Tibial artery (tissue), 4 donors: ENCODE measurements at places on chromosomes 11 and 22.

- H3K4me1 ChIP-seq, result peaks cover 12% of the 10 kb centered on the region
- no peaks in the 10 kb centered on the region for H3K36me3 ChIP-seq
- H3K4me3 ChIP-seq, result no peak overlapping the region
- no peak overlapping the region for H3K27ac ChIP-seq
- DNase-seq, result no peak
Observed at GRCh38 chr22:36819112-36819511, 2.3 kb upstream of the PVALB start.

DNA sequence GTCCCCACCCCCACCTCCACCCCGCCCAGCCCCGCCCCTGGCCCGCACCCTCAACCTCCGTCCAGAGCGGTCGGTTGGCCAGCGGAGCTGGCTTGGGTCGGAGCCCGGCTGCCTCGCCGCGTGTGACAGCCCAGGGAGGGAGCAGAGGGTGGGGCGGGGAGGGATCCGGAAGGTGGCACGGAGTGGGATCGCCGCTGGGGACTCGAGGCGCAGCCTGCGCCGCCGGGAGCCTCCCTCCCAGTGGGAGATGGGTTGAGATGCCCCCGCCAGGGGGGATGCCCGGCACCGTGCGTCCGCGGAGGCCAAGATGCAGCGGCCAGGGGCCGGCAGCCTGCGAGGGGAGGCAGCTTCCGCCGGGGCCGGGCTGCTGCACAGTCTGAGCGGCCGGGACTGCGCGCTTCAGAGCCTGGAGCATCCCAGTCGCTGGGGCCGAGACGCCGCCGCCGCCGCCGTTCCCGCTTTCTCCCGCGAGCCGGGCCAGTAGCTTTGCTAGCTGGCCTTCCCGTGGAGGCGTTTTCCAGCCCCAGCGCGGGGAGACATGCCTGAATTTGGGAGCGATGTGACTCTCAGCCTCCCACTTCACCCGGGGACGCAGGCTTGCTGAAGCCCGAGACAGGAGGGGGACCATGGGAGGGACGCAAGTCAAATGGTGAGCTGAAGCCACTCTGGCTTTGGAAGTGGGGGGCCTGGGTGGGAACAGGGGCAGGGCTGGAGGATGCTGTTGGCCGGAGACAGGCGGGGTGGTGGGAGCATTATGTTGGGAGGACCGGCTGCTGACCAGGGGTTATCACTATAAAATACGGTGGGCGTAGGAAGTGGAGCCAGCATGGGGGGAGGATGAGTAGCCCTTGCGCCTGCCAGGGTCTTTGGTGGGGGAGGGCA lies 40.2 kb downstream of the DIXDC1 start:
- H3K4me1 ChIP-seq, result peaks cover 16% of the 10 kb centered on the region
- no peaks in the 10 kb centered on the region for H3K27me3 ChIP-seq
- peak overlapping the region; percentile 82 for H3K4me3 ChIP-seq
- peak; percentile 93 for DNase-seq
- peak overlapping the region; percentile 95 for H3K27ac ChIP-seq

DNA sequence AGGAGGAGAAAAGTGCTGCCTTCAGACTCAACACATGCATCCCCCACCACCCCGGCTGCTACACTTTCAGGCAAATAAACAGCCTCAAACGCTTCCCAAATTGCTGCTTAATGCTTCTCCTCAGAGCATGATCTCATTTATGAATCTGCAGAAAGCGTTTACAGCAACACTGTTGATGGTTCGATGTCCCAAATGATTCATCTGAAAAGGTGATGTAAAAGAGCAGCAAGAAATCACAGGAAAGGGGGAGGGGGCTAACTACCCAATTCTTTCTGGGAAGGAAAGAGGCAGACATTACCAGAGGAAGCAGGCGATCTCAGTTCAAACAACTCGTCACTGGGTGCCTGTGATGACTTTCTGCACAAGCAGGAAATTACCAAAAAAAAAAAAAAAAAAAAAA lies 119.6 kb downstream of the TENM4 start:
- H3K36me3 ChIP-seq, result no peaks in the 10 kb centered on the region
- no peaks in the 10 kb centered on the region for H3K4me1 ChIP-seq
- H3K4me3 ChIP-seq, result no peak overlapping the region
- no peak for DNase-seq
- H3K27me3 ChIP-seq, result no peaks in the 10 kb centered on the region

- H3K4me3 ChIP-seq, result no peak overlapping the region
- no peaks in the 10 kb centered on the region for H3K27me3 ChIP-seq
- no peak overlapping the region for H3K27ac ChIP-seq
Observed at GRCh38 chr22:18121954-18122554, 11.4 kb downstream of the TUBA8 start.

DNA sequence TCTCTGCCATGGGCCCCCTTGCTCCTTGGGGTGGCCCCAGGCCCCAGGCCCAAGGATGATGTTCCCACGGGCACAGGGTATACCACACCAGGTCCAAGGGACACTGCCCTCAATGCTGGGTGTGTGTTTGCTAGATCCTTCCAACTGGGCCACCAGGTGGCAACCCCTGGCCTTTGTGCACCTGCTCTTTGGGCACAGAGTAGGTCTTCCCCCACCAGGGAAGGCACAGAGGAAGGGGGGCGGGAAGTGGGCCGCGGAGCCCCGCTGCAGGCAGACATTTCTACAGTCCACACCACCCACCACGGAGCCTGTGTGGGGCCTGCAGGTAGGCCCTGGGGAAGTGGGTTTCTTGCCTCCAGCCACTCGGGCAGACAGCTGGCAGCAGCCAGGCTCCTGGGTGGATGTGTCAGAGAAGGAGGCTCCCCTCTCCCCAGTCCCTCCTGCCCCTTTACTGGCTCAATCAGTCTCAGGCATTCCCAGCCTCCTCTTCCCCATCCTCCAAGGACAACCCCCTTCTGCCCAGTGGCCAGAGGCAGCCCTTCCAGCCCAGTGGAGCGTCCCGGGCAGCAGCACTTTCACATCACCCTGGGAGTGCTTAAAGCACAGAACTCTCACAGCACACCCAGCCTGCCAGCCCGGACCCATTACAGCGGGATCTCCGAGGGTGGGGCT lies 21.6 kb downstream of the MAFF start:
- H3K27me3 ChIP-seq, result no peaks in the 10 kb centered on the region
- H3K4me1 ChIP-seq, result peaks cover 22% of the 10 kb centered on the region
- peak overlapping the region; percentile 6 for H3K27ac ChIP-seq
- no peak overlapping the region for H3K4me3 ChIP-seq

- H3K27ac ChIP-seq, result no peak overlapping the region
- H3K4me1 ChIP-seq, result no peaks in the 10 kb centered on the region
- H3K4me3 ChIP-seq, result no peak overlapping the region
- no peaks in the 10 kb centered on the region for H3K27me3 ChIP-seq
- H3K36me3 ChIP-seq, result no peaks in the 10 kb centered on the region
Observed at GRCh38 chr11:8408151-8408941, 144.7 kb upstream of the LMO1 start.

- no peaks in the 10 kb centered on the region for H3K4me1 ChIP-seq
- no peaks in the 10 kb centered on the region for H3K36me3 ChIP-seq
- H3K27me3 ChIP-seq, result no peaks in the 10 kb centered on the region
- H3K27ac ChIP-seq, result no peak overlapping the region
- DNase-seq, result no peak
Observed at GRCh38 chr11:122853971-122854446, 15.7 kb downstream of the CRTAM start.

DNA sequence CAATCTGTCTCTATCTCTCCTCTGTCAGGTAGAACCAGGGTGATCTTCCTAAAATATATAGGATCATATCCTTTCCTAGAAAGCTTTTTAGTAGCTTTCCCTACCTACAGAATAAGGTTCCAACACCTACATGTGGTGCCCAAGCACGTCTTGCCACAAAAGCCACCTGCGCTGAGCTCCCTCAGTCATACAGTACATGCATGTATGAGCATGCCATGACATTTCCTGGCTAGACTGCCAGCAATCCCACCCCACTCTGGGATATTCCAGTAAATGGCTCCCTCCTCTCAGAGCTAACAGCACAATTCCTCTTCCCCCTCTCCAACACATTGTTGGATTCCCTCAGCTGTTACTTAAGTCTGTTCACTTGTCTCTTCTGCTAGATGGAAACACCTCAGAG lies 398.0 kb downstream of the TENM4 start:
- H3K27ac ChIP-seq, result no peak overlapping the region
- H3K4me1 ChIP-seq, result no peaks in the 10 kb centered on the region
- no peaks in the 10 kb centered on the region for H3K36me3 ChIP-seq
- H3K4me3 ChIP-seq, result no peak overlapping the region

DNA sequence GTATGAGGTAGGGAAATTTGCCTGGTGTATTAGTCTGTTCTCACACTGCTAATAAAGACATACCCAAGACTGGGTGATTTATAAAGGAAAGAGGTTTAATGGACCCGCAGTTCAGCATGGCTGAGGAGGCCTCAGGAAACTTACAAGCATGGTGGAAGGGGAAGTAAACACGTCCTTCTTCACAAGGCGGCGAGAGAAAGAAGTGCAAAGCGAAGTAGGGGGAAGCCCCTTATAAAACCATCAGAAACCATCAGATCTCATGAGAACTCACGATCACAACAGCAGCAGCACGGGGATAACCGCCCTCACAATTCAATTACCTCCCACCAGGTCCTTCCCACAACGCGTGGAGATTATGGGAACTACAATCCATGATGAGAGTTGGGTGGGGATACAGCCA lies 12.0 kb upstream of the RFPL2 start:
- H3K4me3 ChIP-seq, result no peak overlapping the region
- no peaks in the 10 kb centered on the region for H3K4me1 ChIP-seq
- no peak for DNase-seq
- no peak overlapping the region for H3K27ac ChIP-seq
- no peaks in the 10 kb centered on the region for H3K27me3 ChIP-seq

DNA sequence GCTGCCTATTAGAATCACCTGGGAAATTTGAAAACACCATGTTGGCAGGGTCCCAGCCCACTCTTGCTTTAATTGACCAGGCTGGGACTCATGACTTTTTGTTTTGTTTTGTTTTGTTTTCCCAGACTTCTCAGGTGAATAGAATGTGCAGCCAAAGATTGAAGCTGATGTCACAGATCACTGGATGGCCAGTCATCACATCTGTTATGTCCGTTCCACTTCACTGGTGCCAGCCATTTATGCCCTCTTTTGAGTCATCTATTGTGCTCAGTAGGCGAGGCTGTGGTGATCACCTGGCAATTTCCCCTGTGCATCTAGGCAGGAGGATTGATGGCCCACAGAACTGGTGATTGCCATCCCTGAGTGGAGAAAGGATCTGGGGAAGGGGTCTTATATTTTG lies 297.3 kb downstream of the INSC start:
- no peaks in the 10 kb centered on the region for H3K4me1 ChIP-seq
- no peak for DNase-seq
- H3K4me3 ChIP-seq, result no peak overlapping the region
- H3K27ac ChIP-seq, result no peak overlapping the region
- H3K36me3 ChIP-seq, result no peaks in the 10 kb centered on the region

GRCh38 chr22:20940186-20940651 lies 23.0 kb downstream of the CRKL start:
- H3K36me3 ChIP-seq, result peaks cover 16% of the 10 kb centered on the region
- H3K27ac ChIP-seq, result no peak overlapping the region
- H3K4me1 ChIP-seq, result peaks cover 12% of the 10 kb centered on the region

- H3K27ac ChIP-seq, result no peak overlapping the region
- no peaks in the 10 kb centered on the region for H3K27me3 ChIP-seq
- no peak for DNase-seq
Observed at GRCh38 chr11:131609337-131609736, 238.9 kb downstream of the NTM start.

DNA sequence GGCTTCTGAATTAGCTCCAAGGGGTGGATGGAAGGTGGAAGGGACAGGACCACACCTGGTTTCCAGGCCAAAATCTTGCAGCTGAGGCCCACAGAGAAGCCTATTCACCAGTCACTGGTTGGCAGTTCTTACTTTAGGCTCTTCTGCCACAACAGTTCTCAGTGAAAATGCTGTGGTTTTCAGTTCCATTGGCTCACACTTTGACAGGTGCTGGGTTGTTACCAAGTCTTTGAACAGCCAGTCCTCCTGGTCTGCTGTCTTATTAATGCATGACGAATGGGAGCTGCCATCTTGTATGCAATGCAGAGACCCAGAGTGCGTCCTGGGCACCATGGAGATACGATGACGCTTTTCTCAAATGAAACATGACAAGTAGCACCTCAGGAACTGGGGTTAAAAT lies 232.0 kb upstream of the ZBED5 start:
- no peak overlapping the region for H3K4me3 ChIP-seq
- no peak for DNase-seq
- H3K27me3 ChIP-seq, result no peaks in the 10 kb centered on the region
- no peaks in the 10 kb centered on the region for H3K4me1 ChIP-seq
- no peak overlapping the region for H3K27ac ChIP-seq

DNA sequence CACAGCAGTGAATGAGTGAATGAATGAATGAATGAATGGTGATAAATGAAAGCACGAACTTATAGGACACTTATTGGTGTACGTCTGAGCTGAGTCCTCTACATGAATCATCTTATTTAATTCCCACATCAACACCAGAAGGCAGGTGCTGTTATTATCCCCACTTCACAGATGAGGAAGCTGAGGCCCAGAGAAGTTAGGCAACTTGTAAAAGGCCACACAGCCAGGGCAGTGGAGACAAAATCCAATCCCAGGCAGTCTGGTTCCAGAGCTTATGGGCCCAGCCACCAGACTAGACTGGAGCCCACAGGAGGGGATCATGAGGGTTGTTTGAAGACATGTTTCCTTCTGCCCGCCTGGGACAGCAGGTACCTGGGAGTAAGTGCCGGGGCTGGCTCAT lies 364.0 kb downstream of the MN1 start:
- H3K36me3 ChIP-seq, result no peaks in the 10 kb centered on the region
- no peaks in the 10 kb centered on the region for H3K27me3 ChIP-seq
- no peaks in the 10 kb centered on the region for H3K4me1 ChIP-seq

DNA sequence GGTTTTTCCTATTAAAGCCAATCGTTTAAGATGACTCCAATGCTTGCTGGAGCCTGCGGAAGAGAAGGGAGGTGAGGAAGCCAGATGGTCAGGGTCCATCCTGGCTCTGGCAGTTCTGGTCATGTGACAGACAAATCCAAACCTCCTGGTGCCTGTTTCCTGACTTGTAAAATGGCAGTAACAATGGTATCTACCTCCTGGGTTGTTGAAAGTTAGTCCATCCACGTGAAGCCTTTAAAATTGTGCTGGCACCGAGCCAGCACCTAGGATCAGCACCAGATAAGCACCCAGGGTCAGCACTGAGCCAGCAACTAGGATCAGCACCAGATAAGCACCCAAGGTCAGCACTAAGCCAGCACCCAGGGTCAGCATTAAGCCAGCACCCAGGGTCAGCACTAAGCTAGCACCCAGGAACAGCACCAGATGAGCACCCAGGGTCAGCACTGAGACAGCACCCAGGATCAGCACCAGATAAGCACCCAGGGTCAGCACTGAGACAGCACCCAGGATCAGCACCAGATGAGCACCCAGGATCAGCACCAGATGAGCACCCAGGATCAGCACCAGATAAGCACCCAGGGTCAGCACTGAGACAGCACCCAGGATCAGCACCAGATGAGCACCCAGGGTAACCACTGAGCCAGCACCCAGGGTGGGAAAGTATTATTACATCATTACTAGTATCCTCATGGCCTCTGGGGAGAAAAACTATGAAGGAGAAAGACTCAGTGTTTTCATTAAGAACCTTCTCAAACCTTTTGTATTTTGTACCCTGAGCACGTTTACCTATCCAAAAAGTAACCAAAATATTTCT lies 17.2 kb downstream of the KIAA0930 start:
- no peaks in the 10 kb centered on the region for H3K36me3 ChIP-seq
- H3K27ac ChIP-seq, result no peak overlapping the region
- DNase-seq, result no peak
- H3K27me3 ChIP-seq, result no peaks in the 10 kb centered on the region

GRCh38 chr11:121714351-121714750 lies 261.6 kb upstream of the SORL1-AS1 start:
- no peak overlapping the region for H3K27ac ChIP-seq
- DNase-seq, result no peak
- H3K4me3 ChIP-seq, result no peak overlapping the region
- no peaks in the 10 kb centered on the region for H3K27me3 ChIP-seq
- no peaks in the 10 kb centered on the region for H3K4me1 ChIP-seq
- H3K36me3 ChIP-seq, result no peaks in the 10 kb centered on the region

- H3K27ac ChIP-seq, result peak overlapping the region; percentile 81
- no peaks in the 10 kb centered on the region for H3K36me3 ChIP-seq
- peaks cover 10% of the 10 kb centered on the region for H3K4me1 ChIP-seq
- no peak for DNase-seq
Observed at GRCh38 chr11:65260756-65261590, 789 bp upstream of the POLA2 start.
